ENCODE measurements at places on chromosomes 2 and 18. TPM values are rescaled to one million over a fixed set of nuclear protein-coding genes. Genes with fewer than 3 reads are reported as not detected.

The DYNC2LI1 gene
- 1.4 TPM for total RNA-seq

The DYSF gene
- total RNA-seq: 4.6 TPM

The RUFY4 gene
- total RNA-seq: 0.44 TPM

- DNase-seq: no peak
Observed at GRCh38 chr2:160941290-160941846, 218.9 kb upstream of the TANK start.

- no peak for DNase-seq
Observed at GRCh38 chr2:65392609-65393008, 39.8 kb downstream of the SPRED2 start.

- DNase-seq: no peak
Observed at GRCh38 chr2:109513749-109514588, 99.8 kb downstream of the SEPTIN10 start.

DNA sequence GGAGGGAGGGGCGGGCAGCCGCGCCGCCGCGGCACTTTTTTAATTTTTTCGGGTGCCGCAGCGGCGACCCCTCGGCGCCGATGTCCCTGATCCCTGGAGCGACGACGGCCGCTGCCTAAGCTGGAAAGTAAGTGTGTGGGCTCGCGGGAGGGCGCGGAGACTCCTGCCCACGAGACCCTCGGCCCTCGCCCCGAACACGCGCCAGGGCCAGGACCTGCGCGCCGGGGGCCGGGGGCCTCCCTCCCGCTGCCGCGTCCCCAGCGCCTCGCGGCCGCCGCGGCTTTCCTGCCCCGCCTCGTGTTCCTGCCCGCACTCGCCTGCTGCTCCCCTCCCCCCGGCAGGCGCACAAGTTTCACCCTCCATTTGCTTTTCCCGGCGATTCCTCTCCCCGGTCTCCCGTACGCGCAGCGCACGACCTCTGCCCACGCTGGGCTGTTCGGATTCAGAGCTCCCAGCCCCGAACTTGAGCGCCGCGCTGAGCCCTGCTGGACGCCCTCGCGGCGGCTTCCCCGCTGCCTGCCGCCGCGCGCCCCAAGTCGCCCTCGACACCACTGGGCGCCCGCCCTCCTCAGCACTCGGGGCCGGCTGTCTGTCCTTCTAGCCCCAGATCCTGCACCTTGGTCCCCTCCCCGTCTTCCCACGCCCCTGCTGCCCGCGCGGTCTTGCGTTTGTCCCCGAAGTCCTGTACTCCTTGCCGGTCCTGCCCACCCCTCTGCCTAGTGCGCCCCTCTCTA is 507 bp downstream of the PKP4 start:
- DNase-seq: peak; percentile 39

GRCh38 chr18:3340682-3341097 is 78.8 kb downstream of the MYL12B start:
- no peak for DNase-seq

DNA sequence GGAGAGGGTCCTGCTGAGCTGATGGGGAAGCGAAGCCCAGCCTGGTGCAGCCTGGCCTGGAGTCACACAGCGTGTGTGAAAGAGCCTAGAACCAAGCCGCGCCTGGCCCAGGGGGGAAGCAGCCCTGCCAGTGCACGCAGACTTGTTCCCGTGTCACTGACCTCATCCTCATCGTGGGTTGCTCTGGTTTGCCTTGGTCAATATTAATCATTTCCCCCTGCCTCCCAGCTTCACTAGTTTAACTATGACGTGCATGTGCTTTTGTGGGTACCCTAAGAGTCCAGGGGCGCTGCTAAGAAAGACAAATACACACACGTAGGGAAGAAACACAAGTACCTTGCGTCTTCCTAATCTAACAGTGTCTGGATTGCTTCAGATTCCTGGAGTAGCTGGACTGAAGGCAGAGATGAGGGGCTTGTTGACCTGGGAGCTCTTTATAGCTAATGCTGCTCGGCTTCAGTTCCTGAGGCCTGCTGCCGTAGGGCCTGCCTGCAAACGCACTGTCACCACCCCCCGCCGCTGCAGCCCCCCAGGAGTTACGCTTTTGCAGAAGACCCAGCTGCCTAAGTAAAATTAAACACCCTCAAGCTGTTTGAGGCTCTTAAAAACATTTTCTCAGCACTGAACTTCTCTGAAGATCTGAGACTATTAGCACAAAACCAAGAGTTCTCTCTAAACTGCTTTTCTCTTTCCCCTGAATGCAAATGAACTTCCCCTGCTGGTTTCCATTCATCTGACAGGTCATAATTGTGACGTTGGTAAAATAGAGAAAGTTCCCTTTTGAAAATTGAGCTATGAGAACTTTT is 159.2 kb downstream of the FAM210A start:
- DNase-seq: peak; percentile 38
